ENCODE measurements at places on chromosomes 1 and 21. TPM values are rescaled to one million over a fixed set of nuclear protein-coding genes. Genes with fewer than 3 reads are reported as not detected.

The MPL gene
- total RNA-seq = 0.73 TPM

The FAM177B gene
- not detected for total RNA-seq

The C8B gene
- not detected for total RNA-seq

The CDC42SE1 gene
- 28.0 TPM for total RNA-seq

The ZSCAN20 gene
- 4.7 TPM for total RNA-seq

The KRTAP24-1 gene
- not detected for total RNA-seq

The KCNE1 gene
- 5.5 TPM for total RNA-seq

The C1orf116 gene
- 1.2 TPM for total RNA-seq

GRCh38 chr1:245615001-245615400 lies 460.2 kb downstream of the KIF26B start:
- DNase-seq = no peak

DNA sequence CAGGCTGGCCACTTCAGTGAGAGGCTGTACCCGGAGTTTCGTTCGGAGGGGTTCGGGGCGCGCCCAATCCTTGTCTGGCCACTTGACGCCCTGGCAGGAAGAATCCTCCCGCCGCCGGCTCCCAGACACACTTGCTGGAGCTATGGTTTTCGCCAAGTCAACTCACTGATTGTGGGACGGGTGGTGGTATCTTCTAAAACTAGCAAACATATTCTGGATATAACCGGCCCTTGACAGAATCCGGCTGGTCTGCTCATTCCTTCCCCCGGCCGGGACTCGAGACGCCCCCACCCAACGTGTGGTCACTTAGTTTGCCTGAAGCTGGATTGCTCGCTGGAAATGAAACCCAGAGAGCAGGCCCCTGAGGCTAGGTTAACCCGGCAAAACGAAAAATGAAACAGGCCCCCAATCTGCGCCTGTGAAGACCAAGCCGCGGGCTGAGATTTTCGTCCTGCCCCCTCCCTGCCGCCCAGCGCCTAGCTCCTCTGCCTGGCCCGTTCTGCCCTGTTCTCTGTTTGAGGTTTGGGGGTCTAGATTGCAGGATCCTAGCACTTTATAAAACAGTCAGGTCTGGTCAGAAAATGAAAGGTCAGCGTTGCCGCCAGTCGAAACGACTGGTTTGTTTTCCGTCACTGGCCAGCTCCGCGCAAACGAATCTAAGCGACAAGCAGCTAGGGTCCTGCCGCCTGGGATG lies 4.6 kb downstream of the GFI1 start:
- DNase-seq = peak; percentile 69

GRCh38 chr21:42534421-42535378 lies 21.0 kb downstream of the SLC37A1 start:
- DNase-seq = no peak

DNA sequence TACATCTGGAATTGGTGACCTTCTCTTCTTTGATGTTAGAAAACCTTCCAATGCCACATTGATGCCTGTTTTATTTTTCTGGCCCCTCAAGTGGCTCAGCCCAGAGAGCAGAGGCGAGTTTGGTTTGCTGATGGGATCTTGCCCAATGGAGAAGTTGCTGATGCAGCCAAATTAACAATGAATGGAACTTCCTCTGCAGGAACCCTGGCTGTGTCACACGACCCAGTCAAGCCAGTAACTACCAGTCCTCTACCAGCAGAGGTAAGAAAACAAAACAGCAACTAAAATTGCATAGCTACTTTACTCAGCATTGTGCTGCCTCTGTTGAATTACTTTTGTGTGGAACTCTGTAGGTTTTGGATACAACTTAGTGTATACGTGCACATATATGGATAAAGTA lies 97.6 kb downstream of the CC2D1B start:
- DNase-seq = no peak

DNA sequence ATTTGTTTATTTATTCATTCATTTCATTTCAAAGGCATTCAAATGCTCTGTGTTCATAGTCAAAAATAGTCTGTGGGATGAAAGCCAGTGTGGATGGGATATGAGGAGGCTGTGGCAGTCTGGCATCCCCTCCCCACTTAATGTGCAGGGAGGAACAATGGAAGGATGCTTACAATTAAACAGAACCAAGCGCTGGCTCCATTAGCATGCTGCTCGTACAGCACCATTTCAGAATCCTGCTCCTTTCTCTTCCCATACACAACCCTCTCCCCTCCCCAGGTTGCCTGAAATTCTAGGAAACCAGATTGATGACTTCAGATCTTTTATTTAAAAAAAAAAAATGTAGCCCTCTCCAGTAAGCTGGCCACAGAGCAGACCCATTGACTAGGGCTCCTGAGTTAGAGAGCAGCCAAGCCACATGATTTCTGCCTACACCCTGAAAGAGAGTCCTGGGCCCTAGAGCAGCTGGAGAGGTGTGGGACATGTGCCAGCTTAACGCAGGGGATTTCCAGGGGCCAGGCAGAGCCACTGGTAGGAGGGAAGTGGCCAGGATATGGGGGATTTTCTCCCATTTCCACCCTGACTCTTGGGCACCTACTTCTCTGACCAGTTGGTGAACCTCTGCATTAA lies 205.2 kb downstream of the ASTN1 start:
- no peak for DNase-seq

GRCh38 chr1:185790194-185790735 lies 56.1 kb downstream of the HMCN1 start:
- no peak for DNase-seq

- no peak for DNase-seq
These were observed 132.0 kb upstream of the C1orf21 start for GRCh38 chr1:184254849-184255248.

GRCh38 chr21:41410361-41410760 lies 15.7 kb upstream of the MX1 start:
- DNase-seq = no peak

- DNase-seq = no peak
These were observed 86.4 kb upstream of the SPATA6 start for GRCh38 chr1:48558366-48558765.

DNA sequence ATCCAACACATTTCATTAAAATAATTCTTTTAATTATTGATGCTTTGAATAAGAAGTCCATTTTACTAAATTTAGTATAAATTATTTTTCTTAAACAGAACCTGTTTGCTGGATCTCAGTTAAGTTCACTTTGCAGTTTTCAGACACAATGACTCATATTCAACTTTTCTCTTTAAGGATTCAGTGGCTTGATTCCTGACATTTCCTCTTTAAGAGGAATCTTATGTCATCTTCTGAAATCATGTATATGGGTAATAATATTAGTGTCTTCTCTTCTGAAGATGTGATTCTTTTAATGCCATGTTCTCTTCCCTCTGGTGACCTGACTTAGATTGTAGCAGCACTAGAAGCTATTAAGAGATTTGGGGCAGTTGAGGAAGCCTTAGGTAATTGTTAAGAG lies 12.6 kb downstream of the CREG1 start:
- no peak for DNase-seq

DNA sequence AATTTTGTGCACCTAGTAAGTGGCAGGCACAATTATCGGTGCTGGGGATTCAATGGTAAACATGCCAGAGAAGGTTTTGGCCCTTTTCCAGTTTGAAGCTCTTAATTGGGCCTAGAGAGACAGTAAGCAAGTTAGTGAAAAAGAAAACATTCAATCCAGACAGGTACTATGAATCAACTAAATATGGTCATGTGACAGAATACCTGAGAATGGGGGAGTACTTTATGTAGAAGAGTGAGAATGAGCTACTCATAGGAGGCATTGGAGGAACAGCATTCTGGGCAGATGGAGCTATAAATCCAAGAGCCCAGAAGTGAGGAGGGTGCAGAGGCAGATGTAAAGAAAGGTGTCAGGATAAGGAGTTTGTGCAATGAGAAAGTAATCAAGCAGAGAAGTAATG lies 1017.9 kb downstream of the ADGRL2 start:
- no peak for DNase-seq

- no peak for DNase-seq
These were observed 433.3 kb downstream of the RPS6KC1 start for GRCh38 chr1:213484333-213484732.

DNA sequence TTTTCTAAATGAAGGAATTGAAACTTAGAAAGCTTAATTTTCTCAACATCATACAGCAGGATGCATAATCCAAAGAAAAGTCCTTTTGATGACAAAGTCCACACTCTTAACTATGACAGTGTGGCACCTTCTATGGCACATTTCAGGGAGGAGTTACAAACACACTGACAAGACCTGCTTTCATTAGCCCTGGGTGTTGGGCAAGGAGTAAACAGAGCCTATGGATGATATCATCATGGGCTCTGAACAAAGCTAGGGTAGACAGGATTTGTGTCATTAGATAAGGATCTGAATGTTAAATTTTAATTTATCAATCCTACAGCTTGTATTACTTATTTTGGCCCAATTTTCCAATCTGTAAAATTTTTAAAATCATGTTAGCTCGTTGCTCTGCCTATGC lies 62.6 kb upstream of the DENND1B start:
- no peak for DNase-seq

- no peak for DNase-seq
These were observed 74.7 kb downstream of the RUNX1 start for GRCh38 chr21:34974162-34974981.

DNA sequence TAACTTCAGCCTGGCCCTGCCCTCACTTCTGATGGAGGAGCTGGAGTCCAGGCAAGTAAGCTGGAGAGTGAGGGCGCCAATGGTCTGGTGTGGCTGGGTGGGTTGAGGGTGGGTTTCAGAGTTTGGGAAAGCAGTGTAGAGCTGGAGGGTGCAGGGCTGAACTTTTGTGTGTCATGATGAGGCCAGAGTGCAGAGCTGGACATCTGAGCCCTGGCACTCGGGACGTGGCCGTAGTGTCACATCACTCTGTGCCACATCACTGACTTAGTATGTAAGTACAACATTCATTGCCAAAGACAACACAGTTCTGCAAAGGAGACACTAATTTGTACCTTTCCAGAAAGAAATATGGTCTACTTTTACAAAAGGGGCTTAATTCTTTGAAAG lies 15.8 kb downstream of the SPATA46 start:
- DNase-seq = no peak

DNA sequence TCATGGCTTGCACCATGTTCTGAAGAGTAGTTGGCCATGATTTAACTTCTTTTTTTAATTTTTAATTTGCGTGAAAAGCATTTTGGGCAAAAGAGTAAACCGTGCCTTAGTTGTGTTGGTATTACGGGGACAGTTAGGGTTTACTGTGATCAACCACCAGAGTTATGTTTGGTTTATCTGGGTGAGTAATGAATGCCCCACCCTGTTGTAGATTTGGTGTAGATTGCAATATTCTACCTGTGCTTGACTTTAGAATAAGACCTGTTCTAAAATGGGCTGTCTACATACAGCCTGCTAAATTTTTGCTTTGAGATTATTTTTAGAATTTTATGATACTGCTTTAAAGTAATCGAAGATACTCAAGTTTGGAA lies 1.4 kb downstream of the USP25 start:
- DNase-seq = no peak

- no peak for DNase-seq
These were observed 136.7 kb upstream of the SYT6 start for GRCh38 chr1:114290341-114290740.

DNA sequence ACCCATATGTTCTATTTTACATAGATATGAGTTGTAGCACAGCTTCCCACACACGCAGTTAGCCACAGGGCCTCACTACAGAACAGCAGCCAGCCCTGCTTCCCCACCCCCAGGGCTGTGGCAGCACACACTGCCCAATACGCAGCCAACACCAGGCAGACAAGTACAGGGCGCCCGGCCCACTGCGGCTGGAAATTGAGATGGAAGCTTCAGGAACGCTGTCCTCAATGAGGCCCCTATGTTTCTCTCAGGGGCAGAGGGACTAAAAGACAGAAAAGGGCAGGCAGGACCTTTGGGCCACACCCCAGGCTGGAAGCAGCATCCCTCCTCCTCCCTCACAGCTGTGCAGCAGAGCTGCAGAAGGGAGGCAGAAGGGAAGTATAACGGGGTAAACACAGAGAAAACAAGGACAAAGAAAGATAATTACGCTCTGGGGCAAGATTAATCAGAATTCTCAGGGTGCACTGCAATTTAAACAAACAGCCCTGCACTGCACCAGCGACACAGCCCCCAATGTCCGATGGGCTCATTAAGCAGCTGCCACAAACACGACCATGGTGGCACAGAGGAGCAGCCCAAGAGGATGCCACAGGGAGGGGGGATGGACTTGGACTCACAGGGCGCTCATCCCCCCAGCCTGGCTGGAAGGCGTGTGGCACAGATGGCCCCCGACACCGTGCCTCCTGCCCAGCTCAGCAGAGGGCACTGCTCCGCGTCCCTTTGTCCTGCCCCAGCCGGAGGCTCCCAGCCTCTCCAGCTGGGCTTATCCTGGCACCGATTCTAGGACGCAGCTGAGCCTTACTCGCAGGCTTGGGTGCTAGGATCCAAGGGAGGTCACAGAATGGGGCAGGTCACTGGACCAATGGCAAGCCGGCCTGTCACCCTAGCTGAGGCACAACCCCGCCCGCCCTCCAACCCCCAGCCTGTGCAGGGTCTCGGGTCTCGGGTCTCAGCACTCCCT lies 14.2 kb downstream of the WDR4 start:
- peak; percentile 72 for DNase-seq

DNA sequence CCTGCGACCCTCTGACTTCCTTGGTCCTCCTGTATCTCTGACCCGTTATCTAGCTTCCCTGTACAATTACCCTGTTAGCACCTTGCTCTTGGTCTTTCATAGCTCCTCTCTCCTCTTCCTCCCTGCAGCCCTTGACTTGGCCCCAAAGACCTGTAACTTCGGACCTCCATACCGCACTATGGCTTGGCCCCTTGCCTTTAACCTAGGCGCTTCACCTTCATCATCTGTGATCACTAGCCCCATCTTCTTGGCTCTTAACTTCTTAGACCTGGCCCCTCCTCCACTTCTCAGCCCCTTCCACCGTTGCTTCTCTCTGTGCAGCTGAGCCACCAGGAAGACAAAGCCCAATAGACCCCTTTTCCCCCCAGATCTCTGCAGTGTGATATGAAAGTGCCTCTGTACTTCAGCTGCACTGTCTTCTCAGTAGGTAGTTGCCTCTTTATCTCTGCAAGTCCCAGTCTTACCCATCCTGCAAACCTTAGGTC lies 740 bp downstream of the ZNF691 start:
- no peak for DNase-seq

GRCh38 chr1:41739061-41739955 lies 179.4 kb downstream of the HIVEP3 start:
- DNase-seq = peak; percentile 89

GRCh38 chr1:202333861-202334260 lies 7.9 kb downstream of the UBE2T start:
- no peak for DNase-seq

DNA sequence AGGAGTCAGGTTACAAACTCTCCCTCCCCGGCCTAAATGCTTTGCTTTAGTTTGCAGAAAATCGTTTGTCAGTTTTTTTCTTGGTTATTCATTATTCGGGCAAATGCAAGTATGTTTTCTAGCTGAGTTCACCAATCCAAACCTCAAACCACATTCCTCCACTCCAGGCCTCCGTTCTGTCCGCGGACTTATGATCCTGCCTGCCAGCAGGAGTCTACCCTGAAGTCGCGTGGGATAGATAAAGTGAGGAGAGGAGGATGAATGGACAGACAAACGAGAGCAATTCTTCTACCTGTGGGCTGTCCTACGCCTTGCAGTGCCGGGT lies 1.3 kb downstream of the ADAMTS1 start:
- no peak for DNase-seq

Measured in Right ventricle myocardium inferior (tissue), 1 donor.